ENCODE measurements at places on chromosomes 5 and 9.

DNA sequence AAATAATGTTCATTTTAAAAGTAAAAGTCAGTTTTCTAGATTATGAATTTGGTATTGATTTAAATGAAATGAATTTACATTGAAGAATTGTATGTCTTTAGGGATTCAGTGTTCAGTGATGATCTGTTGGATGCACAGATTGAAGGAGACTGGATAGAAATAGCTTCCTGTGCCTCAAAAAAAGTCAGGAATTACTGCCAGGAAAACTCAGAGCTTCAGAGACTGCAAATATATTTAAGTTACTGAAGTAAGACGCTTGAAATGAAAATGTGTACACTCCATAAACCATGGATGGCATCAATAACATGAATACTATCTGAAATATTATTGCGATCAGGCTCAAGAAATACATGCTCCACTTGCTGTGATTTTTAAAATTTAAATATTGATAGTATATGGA lies 60.3 kb downstream of the ADCY2 start:
- no peak for DNase-seq

DNA sequence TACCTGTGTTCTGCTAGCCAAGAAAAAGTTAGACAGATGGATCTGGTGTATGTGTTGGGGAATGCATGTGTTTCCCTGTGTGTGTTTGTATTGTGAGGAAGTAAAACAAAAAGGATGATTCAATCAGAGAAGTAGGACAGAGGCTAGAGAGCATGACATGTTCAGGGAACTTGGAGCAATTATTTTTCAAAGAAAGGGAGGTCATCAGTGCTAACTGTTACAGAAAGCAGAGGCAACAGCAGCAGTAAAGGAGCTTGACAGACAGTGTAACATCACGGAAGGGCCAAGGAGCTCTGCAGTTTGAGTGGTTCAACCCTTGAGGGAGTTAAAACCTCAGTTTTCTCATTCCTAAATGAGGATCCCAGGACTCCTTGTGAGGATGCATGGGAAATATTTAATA lies 13.2 kb downstream of the SPINK1 start:
- DNase-seq, result no peak

DNA sequence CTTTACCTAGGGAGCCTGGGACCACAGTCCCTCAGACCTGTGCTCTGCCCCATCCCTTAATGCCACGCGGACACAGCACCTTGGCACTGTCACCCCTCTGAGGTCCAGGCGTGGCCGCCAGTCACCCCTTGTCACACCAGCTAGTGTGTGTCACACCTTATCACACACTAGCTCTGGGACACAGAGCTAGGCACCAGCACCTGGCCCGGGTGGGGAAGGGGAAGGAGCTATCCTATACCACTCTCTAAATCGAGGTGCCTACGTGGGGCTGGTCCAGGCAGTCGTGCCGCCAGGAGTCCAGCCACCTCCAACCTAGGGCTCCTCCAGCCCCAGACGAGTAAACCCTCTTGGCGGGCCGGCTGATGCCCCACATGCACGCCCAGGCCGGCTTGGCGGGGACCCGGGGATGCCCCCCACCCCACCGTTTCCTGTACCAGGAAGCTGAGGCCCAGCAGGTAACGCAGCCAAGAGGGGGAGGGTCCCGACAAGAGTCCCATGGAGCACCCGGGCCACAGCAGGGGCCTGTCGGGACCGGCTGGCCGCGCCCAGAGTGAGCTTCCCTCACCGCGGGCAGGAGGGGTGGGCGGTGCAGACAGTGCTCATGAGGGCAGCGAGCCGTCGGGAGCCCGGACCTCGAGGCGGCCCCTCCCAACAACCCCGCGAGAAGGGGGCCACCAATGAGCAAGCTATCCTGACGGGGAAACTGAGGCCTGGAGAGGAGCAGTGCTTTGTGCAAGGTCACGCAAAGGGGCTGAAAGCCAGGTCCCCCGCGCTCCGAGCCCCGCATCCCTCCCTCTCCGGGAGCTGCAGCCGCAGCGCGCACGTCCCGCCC lies 550 bp downstream of the CORO2A start:
- DNase-seq, result peak; percentile 65

DNA sequence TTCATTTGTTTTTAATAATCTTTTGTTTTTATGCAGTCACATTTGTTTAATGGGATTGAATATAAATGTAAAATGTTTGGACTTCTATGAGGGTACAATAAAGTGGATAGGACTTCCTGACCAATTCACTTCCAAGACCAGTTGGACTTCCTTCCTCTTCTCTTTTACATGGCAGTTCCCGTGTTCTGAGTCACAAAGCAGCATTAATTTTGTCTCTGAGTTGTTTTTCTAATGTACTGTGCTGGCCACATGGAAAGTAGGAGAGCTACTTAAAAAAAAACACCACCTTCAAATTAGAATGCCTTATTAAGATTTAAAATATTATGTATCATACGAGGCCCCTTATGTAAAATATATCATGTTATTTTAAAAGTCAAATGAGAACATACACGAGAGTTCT lies 87.3 kb downstream of the CCDC171 start:
- no peak for DNase-seq

DNA sequence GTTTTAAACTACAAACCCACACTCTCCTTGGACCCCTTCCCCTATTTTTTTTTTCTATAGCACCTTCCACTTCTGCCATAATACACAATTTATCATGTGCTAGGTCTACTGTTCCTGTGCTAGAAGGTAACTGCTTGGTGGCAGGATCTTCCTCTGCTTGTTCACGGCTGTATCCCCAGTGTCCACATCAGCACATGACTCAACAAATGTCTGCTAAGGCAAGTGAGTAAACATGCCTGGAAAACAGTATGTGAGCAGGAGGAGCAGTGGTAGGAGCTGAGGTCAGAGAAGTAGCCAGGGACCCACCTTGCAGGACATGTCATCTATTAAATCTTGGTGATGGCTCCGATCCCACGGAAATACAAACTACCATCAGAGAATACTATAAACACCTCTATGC lies 79.4 kb downstream of the AUH start:
- DNase-seq, result no peak

DNA sequence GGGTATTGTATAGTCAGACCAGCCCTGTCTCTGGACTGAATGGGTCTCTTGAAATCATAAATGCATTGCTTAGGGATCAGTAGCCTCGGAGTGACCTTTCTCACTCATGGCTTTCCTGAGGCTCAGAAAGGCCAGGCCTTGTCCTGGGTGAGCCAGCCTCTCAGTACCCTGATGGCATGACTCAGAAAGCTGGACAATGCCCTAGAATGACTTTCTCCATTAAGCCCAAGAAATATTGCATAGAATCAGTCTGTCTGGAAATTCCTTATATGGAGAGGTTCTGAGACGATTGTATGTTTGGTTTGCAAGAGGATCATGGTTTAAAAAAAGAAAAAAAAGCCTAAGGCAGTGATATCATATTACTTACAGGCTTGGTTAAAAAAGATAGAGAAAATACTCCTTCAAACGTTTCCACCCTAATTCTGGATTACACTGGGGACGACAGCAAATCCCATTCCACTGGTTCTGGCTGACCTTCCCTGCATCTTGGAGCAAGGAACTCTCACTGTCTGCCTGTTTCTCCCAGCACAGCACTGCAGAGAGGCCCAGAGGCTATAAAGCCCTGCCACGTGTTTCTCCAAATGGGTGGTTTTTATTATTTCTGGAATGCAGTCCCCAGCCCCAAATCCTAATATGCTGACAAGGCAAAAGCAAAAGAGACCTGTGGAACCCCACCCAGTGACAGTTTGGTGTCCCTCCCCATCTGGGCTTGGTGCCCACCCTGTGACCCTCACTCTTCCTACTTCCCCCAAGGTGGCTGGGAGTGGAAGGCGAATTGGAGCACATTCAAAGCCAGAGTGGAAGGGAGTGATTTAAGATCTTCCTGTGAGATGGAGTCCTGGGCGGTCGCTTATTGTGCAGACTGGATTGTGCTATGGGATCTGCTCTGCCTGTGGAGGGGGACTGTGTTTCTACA lies 34.4 kb downstream of the MAP1B start:
- DNase-seq, result peak; percentile 68

GRCh38 chr9:125634040-125634717 lies 72.8 kb downstream of the MAPKAP1 start:
- no peak for DNase-seq

DNA sequence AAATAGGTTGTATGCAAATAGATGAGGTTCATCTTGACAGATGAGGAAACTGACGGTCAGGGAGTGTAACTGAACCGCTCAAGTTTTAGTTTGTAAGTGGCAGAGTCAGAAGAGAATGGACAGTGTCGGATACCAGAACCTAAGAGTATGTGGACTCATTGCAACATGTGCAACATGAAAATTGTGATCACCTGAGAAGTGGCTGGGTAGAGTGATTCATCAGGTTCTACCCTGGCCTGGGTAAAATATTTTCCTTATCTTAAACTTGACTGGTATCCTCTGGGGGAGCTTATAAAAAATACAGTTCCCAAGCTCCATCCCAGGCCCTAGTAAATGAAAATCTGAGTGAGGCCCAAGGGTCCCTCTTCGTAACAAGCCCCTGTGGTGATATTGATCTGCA lies 35.2 kb upstream of the MIER3 start:
- DNase-seq, result no peak

DNA sequence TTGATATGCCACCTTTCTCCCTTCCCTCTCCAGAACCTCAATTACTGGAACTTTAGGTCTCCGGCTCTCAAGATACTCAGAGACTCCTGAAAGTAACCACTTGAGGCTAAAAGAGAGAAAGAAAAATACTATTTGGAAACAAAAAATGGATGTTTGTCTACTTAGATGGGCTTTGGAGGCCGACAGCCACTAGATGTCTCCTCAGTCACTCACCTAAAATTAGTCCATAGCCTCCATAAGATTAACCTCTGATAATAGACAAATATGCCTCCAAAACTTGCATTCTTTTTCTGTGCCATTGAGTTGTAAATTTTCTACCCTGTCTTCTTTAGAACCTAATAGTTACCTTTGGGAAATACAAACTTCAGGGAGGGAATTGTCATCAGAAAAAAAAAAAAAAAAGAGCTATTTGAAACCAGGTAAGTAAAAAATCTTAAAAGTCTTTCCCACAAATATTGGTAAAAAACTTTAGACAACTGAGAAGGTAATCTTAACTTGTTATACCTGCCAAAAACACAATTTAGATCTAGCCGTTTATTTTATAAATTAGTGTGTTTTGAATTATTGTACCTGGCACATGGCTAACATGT lies 11.2 kb upstream of the PCDH1 start:
- no peak for DNase-seq

GRCh38 chr5:56587381-56588130 lies 227.8 kb upstream of the MAP3K1 start:
- DNase-seq, result no peak

DNA sequence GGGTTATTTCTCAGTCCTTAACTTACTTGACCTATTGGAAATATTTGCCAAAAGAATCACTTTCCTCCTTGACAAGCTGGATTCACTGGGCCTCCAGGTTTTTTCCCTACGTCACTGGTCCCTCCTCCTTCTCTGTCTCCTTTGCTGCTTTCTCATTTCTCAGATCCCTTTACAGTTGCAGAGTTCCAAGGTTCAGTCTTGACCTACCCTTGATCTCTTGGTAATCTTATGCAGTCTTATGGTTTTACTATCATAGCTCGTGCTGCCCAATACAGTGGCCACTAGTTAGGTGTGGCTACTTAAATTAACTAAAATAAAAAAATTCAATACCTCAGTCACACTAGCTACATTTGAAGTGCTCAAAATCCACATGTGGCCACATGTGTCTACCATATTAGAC lies 11.4 kb downstream of the SLC38A9 start:
- no peak for DNase-seq

DNA sequence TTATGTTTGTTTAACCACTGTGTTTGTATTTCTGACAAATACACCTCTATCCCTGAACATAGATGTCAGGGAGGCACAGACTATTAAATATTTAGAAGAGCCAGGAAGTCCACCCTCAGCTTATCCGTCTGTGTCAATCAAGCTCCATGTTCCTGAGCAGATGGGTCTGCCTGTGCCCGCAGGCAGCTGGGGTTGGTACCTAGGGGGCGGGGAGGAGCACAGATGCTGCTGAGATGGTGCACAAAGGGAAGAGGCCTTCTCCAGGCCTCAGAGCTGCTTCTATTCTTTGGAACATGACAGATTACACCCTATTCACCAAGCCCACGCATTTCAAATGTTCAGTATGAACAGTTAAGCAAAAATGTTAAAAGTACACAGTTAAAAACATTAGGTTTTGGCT lies 142.1 kb downstream of the EPB41L4A start:
- DNase-seq, result no peak

- DNase-seq, result no peak
Observed at GRCh38 chr9:28050046-28050445, 476.8 kb upstream of the C9orf72 start.

DNA sequence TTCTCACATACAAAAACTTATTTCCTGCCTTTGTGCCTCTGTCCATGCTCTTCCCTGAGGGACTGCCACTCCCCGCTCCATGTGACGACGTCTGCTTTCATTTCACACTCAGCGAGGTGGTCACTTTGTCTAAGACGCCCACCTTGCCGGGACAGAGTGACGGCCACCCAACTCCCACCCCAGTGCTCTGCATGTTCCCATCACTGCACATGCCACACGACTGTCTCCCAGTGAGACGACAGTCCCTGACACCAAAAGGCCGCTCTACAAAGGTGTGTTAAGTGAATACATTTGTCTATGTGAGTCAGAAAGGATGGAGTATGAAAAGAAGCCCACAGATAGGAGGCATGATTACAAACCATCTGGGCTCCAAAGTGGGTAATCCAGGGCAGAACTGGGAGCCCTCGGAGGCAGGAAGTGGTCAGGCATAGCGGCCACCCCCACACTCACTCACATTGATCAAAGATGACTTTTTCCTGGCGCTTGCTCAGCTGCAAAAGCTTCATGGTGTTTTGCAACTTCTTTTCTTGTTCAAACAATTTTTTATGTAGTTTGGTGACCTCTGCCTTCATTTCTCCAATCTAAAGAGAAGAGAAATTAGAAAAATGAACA lies 185.8 kb downstream of the CDK5RAP2 start:
- no peak for DNase-seq

GRCh38 chr5:150109921-150110320 lies 23.6 kb upstream of the CSF1R start:
- no peak for DNase-seq

- DNase-seq, result no peak
Observed at GRCh38 chr5:83895860-83896259, 175.2 kb upstream of the HAPLN1 start.

- no peak for DNase-seq
Observed at GRCh38 chr9:113345190-113345589, 4.2 kb upstream of the BSPRY start.

GRCh38 chr9:78525986-78526560 lies 229.1 kb downstream of the PSAT1 start:
- DNase-seq, result no peak

DNA sequence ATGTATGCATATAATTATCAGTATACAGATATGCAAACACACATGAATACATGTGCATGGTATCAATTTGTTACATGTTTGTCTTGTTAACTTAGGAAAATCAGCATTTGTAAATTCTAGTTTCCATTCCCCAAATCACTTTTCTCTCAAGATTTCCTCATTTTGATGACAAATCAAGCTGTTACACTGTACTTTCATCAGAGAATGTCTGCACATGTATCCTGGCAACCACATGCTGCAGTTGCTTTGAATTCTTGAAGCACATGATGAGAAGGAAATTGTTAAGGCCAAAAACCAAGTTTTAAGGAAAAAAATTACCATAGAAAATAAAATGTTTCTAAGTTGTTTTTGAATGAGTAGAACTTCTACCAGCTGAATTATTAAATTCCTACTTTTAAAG lies 1834.5 kb downstream of the EFNA5 start:
- DNase-seq, result no peak
